ENCODE measurements at places on chromosomes 1 and 21. TPM values are rescaled to one million over a fixed set of nuclear protein-coding genes. Genes with fewer than 3 reads are reported as not detected.

FALEC gene
- total RNA-seq: not detected

MMP23B gene
- total RNA-seq: 0.73 TPM

CYP4A11 gene
- total RNA-seq: not detected

REN gene
- total RNA-seq: 0.37 TPM

RSPH1 gene
- total RNA-seq: not detected

Measured in subcutaneous preadipocyte (primary cell).